Stomach (tissue), 19 donors: ENCODE measurements at places on chromosomes 16 and 17. TPM values are rescaled to one million over a fixed set of nuclear protein-coding genes. Genes with fewer than 3 reads are reported as not detected.

- H3K36me3 ChIP-seq, result peaks cover 56% of the 10 kb centered on the region
- H3K27me3 ChIP-seq, result no peaks in the 10 kb centered on the region
- peaks cover 13% of the 10 kb centered on the region for H3K4me1 ChIP-seq
- no peak for DNase-seq
- H3K4me3 ChIP-seq, result no peak overlapping the region
- H3K27ac ChIP-seq, result no peak overlapping the region
Observed at GRCh38 chr16:69707920-69708683, 18.3 kb downstream of the NQO1 start.

DNA sequence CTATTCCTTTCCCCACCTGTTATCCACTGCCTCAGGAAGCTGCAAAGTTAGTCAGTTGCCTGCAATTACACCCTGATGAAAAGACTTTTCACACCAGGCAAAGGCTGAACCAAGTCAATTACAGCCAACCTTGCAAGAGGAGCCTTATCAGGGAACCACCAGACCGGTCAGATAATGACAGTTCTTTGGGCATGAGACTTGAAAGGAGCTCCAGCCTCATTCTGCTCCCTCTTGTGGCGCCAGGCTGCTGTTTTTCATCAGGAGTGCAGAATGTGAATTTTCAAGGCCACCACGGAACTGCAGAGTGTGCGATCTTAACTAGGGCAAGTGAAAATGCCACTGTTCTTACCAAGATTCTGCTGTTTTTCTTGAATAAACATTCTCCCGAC is 22.5 kb downstream of the DNAI2 start:
- H3K27ac ChIP-seq, result no peak overlapping the region
- H3K36me3 ChIP-seq, result no peaks in the 10 kb centered on the region
- H3K4me3 ChIP-seq, result no peak overlapping the region

DNA sequence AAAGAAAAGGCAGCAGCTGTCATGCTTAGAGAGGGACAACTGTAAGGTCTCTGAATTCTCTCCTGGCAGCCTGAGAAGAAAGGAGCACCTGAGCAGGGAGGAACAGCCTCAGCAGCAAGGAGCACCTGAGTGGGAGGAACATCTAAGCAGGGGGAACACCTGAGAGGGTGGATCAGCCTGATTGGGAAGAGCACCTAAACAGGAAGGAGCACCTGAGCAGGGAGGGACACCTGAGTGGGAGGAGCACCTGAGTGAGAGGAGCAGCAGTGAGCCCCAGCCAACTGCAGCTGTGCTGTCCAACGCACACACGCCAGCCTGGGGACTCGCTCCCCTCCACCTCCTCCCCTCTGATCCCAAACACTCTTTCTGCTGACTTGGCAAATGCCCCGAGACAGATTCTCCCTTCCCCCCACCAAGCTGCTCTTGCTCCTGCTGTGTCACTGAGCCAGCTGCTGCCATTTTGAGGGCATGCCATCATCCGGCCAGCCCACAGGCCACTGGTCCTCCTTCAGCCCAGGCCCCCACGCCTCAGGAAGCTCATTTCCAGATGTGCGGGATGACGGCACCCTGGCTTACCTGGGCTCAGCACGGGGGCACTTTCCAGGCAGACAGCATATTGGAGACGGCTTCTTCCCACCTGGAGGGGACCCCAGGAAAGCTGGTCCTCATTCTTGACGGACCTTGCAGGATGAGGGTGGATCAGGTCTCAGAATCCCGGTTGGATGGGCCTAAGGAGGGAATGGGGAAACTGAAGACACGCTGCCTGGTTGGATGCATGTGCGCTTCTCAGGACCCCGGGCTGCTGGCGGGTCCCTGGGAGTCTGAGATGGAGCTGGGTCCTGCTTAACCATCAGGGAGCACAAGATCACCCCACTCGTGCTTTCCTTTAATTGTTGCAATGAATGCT is 57.7 kb upstream of the RBFOX3 start:
- H3K27me3 ChIP-seq, result peaks cover 11% of the 10 kb centered on the region
- no peak overlapping the region for H3K27ac ChIP-seq
- H3K4me3 ChIP-seq, result no peak overlapping the region

DNA sequence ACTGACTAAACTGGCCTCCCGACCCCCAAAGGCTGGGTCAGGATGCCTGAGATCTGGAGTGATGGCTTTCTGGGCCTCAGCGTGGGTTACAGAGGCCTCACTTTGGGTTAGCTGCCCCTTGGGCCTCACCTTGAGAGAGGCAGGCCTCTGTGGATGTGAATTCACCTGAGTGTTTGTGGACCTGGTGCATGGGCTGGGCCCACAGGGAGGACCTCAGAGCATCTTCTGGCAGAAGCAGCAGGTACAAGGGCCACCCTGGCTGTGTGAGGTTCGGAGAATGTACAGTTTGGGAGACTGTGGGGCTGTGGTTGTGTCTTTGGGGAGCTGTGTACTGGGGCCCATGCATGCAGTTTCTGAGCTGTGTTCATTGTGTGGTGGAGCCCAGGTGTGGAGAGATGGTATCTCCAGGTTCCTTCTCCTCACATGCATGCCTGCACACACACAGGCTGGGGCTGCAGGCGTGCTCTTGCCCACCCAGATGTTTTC is 18.3 kb downstream of the RARA start:
- H3K27me3 ChIP-seq, result no peaks in the 10 kb centered on the region
- peaks cover 97% of the 10 kb centered on the region for H3K4me1 ChIP-seq
- H3K4me3 ChIP-seq, result no peak overlapping the region
- peaks cover 6% of the 10 kb centered on the region for H3K36me3 ChIP-seq
- peak overlapping the region; percentile 96 for H3K27ac ChIP-seq
- DNase-seq, result no peak

- DNase-seq, result no peak
- no peak overlapping the region for H3K27ac ChIP-seq
- no peaks in the 10 kb centered on the region for H3K36me3 ChIP-seq
- H3K4me1 ChIP-seq, result no peaks in the 10 kb centered on the region
- no peak overlapping the region for H3K4me3 ChIP-seq
Observed at GRCh38 chr17:69508814-69509213, 94.3 kb downstream of the MAP2K6 start.

DNA sequence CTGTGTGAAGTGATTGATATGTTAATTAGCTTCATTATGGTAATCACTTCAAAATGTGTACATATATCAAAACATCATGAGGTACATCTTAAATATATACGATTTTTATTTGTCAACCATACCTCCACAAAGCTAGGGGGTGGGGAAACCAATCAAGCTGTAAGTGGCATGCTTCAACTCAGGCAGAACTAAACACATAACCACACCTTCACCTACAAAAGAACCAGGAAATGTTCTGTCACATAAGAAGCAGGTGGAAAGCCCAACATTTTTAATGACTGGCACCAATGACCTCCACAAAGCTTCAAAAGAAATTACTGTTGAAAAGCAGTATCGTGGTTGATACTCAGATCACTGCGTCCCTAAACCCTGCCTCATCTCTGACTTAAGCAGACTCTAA is 867.7 kb upstream of the EEF2KMT start:
- H3K36me3 ChIP-seq, result no peaks in the 10 kb centered on the region
- no peaks in the 10 kb centered on the region for H3K27me3 ChIP-seq
- H3K4me1 ChIP-seq, result no peaks in the 10 kb centered on the region

The EVI2B gene
- 21.3 TPM for total RNA-seq

The NOL11 gene
- 36.7 TPM for total RNA-seq
